ENCODE measurements at places on chromosomes 6 and 20.

GRCh38 chr6:147128056-147128455 is 76.2 kb upstream of the STXBP5 start:
- DNase-seq, result no peak

- DNase-seq, result peak; percentile 87
Measured at GRCh38 chr6:27091661-27092315, 155.7 kb upstream of the PRSS16 start.

- no peak for DNase-seq
Measured at GRCh38 chr6:2258112-2258511, 12.7 kb upstream of the GMDS start.

- no peak for DNase-seq
Measured at GRCh38 chr6:5979650-5980420, 26.9 kb downstream of the NRN1 start.

DNA sequence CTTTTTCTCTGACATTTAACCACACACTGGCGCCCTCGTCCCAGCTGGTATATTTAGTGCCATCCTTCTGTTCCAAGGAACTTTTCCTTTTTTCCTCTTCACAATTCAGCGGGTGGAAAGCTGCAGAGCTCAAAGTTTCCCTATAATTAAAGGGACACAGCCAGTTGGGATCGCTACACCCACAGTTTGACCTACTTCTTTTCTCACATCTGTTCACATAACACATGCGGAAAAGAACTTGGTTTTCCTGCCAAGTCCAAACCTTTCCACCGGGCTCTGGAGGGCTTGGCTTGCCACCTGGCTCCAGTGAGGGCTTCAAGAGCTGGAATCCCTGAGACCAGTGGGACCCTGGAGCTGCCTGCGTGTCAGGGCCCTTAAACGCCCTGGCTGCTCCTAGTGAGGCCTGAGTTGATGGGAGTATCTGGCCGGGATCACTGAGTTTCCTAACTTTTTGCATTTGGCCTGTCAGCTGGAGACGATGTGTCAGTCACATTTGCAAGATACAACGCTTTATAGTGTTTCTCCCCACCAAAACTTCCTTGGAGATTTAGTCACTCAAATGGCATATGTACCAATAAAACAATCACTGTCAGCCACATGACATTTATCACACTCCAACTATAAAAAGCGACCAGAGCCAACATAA is 176.0 kb downstream of the SASH1 start:
- no peak for DNase-seq

GRCh38 chr20:15847196-15847784 is 726.0 kb downstream of the KIF16B start:
- DNase-seq, result no peak

DNA sequence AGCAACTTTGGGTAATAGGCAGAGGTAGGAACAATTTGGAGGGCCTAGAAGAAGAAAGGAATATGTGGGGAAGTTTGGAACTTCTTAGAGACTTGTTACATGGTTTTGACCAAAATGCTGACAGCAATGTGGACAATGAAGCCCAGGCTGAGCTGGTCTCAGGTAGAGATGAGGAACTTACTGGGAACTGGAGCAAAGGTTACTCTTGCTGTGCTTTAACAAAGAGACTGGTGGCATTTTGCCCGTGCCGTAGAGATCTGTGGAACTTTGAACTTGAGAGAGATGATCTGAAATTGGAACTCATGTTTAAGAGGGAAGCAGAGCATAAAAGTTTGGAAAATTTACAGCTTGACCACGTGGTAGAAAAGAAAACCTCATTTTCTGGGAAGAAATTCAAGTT is 28.3 kb upstream of the TMEM200A start:
- DNase-seq, result no peak

DNA sequence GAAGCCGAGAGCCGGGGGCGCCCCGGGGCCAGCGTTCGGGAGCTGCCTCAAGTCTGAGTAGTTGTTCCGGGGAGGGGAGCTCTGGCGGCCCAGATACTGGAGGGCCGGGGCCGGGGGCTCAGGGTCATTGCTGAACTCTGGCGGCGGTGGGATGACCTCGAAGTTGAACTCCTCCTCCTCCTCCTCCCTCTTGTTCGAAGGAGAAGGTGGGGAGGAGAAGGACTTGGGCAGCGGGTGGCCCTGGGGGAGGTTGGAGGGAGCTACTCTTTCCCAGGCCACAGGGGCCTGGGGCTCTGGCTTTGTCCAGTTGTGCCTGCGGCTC is 37.7 kb downstream of the C6orf132 start:
- no peak for DNase-seq

DNA sequence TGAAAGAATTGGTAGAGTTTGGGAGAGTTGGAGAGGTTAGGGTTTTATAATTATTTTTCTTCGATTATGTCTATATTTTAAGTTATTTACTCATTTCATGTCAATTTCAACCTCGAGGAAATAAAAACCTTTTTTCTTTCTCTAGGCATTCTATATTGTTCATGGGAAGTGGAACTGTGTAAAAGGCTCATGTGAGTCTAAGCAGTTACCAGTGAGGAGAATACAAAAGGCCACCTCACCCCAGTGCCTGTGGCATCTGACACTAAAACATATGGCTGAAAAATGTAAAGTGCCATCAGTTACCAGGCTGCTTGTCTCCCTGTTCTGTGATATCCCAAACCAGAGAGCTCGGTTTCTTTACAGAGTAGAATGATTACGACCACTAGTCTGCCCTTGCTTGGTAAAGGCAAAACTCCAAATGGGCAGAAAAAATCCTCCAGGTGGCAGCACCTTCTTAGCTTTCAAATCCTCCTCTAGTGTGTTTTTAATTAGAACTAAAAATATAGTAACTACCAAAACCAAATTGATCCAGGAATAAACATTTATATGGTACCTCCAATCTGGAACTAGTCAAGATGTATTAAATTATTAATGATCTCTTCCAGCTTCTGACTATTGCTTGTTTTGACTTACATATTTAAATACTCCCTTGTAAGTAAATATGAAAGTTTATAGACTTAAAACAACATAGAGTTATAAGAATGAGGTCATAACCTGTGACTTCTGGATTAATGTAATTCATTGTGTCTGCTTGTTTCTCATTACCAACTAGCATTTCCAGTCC is 122.6 kb upstream of the MCHR2 start:
- peak; percentile 83 for DNase-seq

DNA sequence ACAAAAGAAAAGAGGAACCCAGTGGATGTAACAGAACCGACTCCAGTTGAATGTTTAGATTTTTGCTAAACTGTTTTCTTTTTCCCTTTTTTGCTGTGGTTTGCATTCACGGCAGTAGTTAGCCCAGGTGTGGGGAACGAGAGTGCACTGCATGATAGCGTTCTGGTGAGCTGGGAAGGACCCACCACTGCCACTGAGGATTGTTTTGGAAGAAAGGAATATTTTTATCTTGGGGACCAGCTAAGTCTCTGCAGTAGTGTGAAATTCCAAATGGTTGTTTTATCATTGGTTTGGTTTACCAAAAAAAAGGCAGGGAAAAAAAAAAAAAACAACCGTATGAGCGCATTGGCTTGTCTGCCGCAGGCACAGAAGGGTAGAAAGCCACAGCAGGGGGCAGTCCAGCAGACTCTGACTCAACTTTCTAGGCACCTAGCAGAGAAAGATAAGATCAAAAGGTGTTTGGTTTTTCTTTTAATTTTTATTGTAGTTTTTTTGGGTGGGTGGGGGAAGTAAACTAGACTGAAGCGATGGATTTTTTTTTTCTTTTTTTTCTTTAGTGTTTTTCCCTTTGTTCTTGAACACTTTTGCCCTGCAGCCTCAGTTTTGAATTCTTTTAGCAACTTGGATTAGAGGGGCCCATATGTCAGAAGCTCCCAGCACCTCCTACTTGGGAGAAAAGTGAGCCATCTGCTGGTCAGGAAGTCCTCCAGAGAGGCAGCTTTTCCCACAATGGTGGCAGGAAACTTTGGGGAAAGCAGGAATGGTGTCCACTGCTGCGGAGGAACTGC is 13.5 kb upstream of the RAB5IF start:
- DNase-seq, result no peak

DNA sequence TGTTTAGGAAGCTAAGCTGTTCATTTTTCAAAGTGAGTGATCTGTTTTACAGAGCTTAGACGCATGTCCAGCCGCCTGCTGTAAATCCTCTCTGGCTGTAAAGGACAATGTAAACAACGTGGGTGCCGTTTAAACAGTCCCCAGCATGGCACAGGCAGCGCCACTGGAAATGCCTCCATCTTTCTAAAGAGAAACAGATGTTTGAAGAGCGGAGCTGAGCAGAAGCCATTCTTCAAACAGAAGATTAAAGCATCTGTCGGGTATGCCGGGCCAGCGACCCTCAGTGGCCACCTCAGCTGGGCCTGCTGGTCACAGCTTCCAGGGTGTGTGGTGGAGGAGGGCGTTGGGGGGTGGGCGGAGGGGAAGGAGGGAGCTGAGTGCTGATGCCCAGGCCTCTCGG is 138.6 kb downstream of the ERMARD start:
- DNase-seq, result no peak

- DNase-seq, result peak; percentile 45
Measured at GRCh38 chr6:137094411-137095008, 49.7 kb upstream of the IL20RA start.
